ENCODE measurements at places on chromosomes 6 and 20.

DNA sequence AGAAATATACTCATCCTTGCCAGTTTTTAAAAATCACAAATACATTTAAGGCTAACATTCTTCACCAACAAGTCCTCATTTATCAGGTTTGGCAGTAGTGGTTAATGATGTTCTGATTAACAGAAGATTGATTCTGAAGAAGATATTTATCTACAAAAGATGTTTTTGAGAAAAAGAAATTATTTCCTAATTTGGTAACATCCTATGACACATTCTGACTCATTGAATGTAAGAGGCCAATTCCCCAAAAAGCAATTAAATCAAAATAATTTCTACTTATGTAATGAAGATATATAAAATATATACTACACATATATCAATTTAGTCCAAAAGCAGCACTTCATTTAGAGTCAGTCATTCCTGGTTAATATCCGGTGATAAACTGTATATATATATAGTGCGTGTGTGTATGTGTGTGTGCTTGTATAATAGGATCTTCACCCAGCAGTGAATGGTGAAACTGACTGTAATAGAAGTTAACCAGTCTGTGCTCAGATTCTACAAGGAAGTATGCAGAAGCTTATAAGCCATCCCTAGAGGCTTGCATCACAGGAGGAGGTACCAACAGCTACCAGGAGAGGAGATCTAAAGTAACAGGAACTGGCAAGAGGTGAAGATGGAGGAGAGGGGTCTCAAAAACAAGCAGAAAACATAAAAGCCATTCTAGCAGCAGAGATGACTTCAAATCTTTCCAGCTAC is 82.9 kb upstream of the MARCKS start:
- DNase-seq, result no peak

DNA sequence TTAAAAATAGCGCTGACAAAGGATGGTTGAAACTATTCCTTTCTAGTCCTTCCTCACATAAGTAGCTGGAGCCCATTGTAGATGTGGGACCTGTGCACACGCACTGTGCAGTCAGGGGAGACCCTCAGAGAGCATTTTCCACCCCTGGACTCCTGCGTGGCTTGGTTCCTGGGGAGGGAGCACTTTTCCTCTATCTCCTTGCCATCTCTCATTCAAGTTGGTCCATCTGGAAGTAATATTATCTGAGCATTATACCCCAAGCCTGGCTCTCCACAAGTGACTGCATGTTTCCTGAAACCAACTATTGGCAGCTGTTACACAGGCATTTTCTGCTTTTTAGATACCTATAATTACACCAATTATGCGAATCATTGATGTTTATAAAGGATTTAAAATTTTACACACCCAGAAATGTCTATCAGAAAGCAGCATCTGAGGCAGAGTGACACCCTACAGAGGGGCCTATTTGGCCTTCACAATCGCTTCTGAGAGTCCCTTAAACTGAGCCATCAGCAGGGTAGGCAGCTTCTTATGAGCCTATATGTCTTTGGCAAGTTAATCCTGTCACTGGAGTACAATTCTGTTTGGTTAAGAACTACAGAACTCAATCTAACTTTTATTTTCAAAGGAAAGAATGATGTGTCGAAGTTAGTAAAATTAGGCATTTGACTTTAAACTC is 18.7 kb downstream of the SOX4 start:
- no peak for DNase-seq

GRCh38 chr6:157066781-157067491 is 256.4 kb downstream of the TMEM242 start:
- peak; percentile 18 for DNase-seq

DNA sequence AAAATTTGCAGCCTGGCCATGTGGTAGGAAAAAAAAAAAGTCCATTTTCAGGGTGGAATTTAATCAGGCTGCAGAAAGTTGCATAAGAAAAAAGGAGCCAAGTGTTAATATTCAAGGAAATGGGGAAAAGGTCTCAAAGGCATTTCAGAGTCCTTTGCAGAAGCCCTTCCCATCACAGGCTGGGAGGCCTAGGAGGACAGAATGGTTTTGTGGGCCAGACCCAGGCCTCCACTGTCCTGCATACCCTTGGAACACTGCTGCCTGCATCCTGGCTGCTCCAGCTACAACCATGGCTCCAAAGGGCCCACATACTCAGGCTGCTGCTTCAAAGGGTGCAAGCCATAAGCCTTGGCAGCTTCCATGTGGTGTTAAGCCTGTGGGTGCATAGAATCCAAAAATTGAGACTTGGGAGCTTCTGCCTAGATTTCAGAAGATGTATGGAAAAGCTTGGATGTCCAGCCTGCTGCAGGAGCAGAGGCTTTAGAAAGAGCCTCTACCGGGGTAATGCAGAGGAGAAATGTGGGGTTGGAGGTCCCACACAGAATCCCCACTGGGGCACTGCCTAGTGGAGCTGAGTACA is 239.0 kb upstream of the STXBP5 start:
- DNase-seq, result no peak

GRCh38 chr6:5181510-5182317 is 79.0 kb downstream of the LYRM4 start:
- no peak for DNase-seq

GRCh38 chr6:104711371-104711770 is 148.3 kb downstream of the HACE1 start:
- DNase-seq, result peak; percentile 51

DNA sequence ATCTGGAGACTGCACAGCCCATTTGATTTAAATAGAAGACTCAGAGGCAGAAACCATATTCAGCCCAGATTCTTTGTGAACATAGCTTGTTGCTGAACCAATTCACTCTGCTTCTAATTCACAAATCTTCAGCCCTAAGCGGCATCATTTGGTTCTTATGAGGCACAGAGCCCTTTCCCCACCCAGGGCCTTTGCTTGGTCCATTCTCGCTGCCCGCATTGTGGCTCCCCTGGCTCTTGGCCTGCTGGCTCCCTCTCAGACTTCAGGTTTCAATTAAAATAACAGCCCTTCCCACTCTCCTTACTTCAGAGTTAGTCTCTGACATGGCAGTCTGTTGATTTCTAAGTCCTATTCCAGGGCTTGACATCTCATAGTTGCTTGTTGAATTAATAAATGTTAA is 9.4 kb upstream of the TMEM14A start:
- DNase-seq, result no peak

DNA sequence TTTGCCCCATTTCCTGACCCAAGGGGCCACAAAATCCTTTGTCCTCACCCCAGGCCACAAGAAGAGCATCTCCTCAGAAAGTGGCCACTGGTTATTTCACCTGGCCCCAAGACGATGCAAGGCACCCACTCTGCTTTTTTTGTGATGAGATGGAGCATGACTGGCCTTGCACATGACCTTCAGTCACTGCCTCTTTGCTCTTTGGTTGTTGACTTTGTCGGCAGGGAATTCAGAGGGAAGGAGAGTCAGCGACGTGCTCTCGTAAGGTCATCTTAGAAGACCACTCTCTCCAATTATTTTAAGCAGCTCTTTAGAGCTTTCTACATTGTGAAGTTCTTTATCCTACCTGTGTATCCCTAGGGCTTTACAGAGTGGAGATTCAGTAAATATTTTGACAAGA is 306.7 kb downstream of the PLCB1 start:
- no peak for DNase-seq

DNA sequence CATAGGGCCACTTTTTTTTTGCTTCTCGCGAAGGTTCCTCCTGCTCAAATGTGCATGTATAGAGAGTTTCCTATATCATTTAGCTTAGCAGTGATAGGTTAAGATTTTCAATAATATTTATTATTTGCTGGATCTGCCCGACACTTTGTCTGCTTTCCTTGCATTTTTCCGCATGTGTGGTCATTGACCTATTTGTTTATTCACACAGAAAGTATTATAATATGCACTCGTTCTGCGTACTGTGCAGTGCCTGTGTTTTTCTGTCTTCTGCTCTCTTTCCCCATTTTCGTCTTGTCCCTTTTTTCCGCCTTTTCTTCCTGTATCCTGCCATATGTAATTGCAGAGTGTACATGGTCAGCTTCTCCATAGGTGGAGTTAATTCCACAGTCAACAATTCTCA is 255.8 kb downstream of the TMEM242 start:
- no peak for DNase-seq

- DNase-seq, result no peak
Observed at GRCh38 chr20:20181322-20181721, 129.0 kb downstream of the CFAP61 start.

DNA sequence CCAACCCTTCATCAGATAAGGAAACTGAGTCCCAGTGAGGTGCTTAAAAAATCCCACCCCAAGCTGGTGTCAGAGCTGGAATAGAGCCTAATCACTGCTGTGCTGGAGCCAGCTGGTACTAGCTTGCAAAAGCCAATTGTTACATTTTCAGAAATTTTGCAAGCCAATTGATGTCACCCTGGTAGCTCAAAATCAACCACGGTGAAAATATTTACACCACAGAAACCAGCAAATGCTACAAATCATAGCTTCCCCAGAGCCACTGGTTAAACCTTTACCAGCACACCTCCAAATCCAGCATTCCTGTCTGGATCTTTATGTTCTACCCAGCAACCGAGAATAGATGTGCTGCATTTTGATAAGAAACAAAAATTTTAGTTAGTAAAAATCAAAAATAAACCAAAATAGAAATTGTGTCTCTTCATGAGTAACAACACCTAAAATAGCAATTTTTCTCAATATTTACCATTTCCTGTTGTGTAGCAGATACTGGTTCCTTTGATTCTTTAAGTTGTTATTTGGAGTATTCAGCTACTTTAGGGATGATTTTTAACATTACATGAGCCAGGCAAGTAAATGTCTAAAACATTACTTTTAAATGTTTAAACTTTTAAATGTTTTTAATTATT is 7.2 kb upstream of the LCA5 start:
- DNase-seq, result no peak

GRCh38 chr6:42378125-42378524 is 73.6 kb downstream of the TRERF1 start:
- no peak for DNase-seq

GRCh38 chr6:69907981-69908498 is 41.7 kb downstream of the COL19A1 start:
- DNase-seq, result peak; percentile 58

DNA sequence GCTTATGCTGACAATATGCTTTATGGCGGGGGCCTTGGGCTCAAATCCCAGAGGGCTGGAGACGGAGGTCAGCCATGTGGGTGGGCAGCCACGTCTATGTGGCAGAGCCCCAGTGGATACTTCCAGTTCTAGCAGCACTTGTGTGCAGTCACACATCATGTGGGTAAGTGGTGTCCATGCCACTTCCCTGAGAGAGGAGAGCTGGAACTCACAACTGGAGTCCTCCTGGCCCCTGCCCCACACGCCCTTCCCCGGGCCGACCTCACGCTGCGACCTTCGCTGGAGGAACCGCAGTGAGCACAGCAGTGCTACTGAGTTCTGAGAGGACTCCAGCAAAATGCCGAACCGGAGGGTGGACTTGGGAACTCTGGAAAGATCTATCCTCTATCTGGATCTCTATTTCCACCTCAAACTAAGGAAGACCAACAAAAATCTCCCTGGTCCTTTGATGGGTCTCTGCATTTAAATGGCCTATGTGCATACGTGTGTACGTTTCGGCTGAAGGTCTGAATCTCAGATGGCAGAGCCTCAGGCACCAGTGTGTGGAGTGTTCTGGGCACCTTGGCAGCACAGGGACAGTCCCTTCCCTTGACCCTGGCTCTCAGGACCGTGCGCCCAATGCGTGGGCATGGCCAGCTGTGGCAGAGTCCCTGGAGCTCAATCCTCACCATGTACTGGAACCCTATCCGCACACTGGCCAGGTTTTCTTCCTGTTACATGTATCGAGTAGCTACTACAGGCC is 55.4 kb downstream of the GNAS-AS1 start:
- DNase-seq, result no peak

DNA sequence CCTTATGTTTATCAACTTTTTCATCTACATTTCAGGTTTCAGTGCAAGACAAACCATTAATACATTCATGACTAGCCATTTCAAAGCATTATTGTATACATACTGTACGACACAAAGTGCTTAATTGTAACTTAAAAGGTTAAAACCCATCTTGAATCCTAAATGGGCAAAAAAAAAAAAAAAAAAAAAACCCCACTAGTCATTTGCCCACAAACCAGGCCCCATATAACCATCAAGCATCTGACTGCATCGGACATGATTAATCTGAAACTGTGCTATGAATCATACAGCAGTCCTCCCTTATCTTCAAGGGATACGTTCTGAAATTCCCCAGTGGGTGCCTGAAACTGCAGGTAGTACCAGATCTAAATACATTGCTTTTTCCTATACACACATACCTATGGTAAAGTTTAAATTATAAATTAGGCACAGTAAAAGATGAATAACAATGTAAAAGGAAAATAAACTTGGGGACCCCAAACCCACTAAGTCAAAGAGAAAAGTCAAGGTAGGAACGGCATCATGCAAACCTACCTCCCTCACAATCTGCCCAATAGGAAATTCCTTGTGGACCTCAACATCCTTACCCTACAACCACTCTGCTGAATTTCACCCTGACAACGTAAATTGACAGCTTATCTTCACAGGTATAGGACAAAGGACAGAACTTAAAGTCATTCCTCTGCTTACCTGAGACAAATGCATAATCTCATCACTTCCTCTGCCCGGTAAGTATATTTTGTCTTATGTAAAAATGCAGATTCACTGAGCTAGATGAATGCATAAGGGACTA is 14.3 kb downstream of the B4GALT5 start:
- DNase-seq, result peak; percentile 87

- no peak for DNase-seq
Observed at GRCh38 chr6:96624957-96625356, 62.0 kb downstream of the FHL5 start.

DNA sequence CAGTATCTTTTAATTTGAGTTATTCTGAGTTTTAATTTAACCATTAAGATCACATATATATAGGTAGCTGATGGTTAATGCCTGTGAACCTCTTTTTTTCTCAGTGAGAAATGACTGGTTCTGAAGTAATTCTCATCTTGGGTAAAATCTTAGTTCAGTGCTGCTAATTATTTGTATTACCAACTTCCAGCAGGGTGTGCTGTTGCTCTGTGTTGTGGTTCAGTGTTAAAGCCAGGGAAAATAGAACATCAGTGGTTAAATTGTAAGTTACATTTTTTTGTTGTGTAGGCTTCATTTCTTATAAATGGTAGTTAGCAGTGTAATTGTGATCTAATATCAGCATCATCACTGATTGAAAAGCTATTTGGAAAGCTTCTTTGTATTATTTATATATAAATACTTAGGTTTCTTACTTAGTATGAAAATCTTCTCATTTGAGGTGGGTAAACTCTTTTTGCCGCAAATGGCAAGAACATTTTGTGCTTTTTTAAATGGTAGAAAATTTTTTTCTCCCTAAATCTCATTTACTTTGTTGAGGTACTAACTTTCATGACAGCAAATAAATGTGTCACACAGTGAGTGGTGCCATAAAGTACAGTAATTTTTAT is 43.7 kb downstream of the CDC5L start:
- DNase-seq, result peak; percentile 68

DNA sequence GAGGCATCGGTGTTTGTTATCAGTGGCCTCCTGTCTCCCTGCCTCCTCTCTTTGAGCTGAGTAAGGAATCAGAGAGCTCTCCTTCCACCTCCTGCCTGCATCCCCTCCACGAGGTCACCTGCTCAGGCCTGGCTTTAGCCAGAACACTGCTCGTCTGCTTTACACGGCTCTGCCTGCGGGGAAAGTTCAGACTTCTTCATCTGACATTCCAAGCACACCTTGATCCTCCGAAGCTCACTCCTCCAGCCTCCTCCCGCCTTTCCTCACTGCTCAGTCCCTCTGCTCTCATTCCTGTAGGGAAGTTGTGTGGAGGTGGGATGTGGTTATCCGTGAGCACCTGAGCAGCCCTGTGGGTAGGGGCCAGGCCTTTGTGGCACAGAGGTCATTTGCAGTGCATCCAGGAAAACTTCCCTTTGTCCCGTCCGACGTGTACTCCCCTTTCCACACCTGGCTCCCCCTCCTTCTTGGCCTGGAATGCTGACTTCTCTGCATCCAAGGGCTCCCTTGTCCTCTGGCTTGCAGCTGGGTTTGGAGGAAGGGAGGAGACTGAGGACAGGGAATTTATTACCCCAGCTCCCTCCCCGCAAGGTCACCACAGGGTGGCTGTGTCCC is 12.8 kb upstream of the CCDC167 start:
- DNase-seq, result no peak
